ENCODE measurements at places on chromosomes 1 and 21.

GRCh38 chr1:42005530-42005929 lies 86.8 kb upstream of the HIVEP3 start:
- DNase-seq = no peak

DNA sequence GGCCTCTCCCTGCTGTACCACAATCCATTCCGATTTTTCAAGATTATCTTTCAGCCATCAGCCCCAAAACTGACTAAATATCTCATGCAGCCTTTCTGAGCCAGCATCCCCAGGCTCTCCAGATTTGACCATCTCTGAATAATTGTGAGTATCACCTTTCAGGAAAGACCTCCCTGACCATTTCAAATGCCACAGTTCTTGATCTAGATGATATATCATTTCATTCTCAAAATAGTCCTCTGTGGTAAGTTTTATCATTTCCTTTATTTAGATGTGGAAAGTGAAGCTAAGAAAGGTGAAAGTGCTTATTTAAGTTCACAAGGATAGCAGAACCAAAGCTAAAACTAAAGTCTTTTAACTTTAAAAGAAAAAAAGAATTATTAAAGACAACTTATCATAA lies 244.0 kb downstream of the PLPP3 start:
- DNase-seq = no peak

- no peak for DNase-seq
Observed at GRCh38 chr1:210232511-210233215, at the start of gene SERTAD4. Gene SERTAD4, plus strand, starts transcription at chr1:210232796. Its CDS starts 5,165 bp downstream, at chr1:210237961.

DNA sequence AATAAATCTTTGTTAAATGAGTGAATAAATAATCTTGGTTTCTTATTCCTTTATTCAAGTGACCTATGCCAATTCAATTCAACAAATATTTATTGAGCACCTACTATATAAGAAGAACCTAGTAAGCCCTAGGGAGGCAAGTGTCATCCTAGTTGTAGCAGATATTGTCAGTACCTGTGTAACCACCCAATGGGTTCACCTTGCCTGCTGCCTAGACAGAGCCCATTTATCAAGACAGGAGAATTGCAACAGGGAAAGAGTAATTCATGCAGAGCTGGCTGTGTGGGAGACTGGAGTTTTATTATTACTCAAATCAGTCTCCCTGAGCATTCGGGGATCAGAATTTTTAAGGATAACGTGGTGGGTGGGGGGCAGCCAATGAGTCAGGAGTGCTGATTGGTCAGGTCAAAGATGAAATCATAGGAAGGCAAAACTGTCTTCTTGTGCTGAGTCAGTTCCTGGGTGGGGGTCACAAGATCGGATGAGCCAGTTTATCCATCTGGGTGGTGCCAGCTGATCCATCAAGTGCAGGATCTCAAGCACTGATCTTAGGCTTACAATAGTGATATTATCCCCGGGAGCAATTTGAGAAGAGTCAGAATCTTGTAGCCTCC lies 53.8 kb upstream of the KCNA3 start:
- DNase-seq = no peak

- DNase-seq = peak; percentile 85
Observed at GRCh38 chr1:26336477-26337205, 17.3 kb downstream of the CRYBG2 start.

All from activated effector memory CD4-positive, alpha-beta T cell treated with Interleukin-2 at 50 U/mL for 16 hours (primary cell).